Stimulated activated CD4-positive, alpha-beta T cell treated with anti-CD3 and anti-CD28 coated beads, Interleukin-15, amount 100 ng/mL, for 24 hours (primary cell): ENCODE measurements at places on chromosomes 1 and 21.

GRCh38 chr1:235511470-235512240, 7.4 kb upstream of the B3GALNT2 start:
- DNase-seq = no peak

GRCh38 chr1:114114185-114115094, 39.2 kb downstream of the SYT6 start:
- DNase-seq = no peak

GRCh38 chr1:3661631-3662030, 9.3 kb downstream of the TP73 start:
- DNase-seq = no peak

DNA sequence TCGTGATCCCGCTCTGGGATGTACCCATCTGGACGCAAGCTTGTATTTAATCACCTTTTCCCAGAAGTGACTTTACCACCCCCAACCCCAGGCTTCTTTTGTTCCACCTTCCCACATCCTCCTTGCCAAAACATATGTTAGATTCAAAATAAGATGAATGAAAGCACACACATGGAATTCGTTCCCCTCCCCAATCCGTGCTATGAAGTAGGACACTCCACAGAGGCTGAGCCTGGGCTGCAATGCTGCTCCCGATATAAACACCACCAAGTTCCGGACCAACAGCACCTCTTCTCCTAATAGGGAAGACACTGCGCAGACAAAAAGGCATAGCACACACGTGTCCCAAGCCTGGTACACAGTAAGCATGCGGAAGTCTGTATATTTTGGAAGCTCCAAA, 86.1 kb downstream of the CLSTN1 start:
- DNase-seq = no peak

DNA sequence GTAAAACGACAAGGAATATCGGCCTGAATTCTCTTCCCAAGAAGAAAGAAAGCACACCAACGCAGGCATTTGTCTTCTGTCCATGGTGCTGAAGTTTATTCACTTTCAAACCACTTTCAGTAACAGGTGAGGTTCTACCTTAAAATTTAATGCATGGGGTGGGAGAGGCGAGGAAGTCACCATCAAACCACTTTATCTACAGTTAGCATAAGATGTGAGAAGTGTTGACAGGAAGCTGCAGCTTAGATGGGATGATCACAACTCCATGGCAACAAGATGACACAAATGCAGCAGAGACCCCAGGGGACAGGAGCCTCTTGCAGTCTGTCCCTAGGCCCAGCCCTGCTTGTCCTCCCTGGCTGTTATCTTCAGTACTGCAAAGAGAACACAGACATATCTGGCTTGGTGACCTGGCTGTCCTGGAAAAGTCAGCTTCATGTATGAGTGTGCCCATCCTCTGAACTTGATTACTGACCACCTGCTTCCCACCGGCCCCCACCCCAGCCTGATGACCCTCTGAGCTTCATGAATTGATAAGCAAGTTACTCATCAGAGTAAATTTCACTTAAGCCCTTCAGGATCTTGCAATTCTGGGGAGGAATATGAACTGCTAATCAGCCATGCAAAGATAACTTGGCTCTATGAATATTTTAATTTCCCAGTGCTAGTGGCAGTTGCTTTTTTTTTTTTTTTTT, 1.8 kb downstream of the NPPA start:
- DNase-seq = no peak

- DNase-seq = no peak
Measured at GRCh38 chr1:52239708-52240001, 97.8 kb downstream of the ZFYVE9 start.

DNA sequence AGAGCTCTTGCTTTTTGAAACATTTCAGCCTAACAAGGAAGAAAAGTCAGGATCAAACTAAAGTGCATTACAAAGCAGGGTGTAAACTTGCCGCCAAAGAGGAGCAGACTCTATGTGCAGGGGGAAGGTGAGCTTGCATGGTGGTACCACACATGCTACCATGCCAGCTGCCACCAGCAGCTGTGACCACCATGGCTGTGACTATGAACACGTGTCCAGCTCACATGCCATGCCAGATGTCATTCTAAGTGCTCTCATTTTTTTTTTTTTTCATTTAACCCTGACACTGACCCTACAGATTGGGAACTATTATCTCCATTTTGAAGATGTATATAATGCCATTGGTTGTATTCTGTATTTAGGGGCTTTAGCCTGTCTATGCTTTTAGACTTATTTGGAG, 79.0 kb downstream of the PCP4 start:
- no peak for DNase-seq

GRCh38 chr1:14309984-14310383, 288.5 kb upstream of the KAZN start:
- no peak for DNase-seq

DNA sequence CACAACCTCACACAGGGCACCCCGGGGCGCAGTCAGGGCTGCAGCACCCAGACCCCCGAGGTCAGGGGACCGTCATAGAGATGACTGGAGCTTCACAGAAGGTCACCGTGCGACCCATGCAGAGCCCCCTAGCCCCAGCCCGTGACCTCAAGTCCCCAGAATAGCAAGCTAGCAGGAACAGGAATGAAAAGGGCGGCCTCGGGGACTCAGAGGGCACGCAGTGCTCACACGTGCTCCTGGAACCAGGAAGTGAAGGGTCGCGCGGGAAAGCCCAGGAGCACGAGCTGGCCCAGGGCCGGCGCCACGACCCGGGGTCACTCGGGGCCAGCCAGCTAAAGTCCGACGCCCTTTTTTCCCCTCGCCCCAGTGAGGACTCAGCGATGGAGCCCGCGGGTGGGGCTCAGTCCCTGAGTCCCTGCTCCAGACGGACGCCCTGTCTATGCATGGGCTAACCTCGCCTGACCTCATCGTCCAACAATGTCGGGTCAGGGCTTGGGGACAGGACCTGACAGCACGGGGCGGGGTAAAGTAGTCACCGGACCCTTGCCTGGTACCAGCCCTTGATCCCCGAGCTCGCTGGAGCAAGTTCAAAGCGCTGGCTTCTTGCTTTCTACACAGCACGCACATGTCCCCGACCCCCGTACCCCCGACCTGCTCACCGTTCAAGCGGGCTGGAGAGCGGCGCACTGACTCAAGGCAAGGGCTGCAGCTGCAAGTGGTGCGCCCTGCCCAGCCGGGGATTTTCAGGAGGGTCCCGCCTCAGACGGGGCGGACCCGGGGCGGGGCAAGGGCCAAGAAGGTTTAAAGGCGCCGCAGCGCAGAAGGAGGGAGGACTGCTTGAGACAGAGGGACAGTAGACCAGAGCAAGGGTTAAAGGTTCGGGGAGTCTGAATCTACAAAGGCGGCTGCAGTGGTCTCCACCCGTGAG, at the start of gene TAGLN2:
Gene TAGLN2, minus strand, starts transcription at position 717 of the 928 bp plus-strand sequence. CDS start 4,998 bp downstream, outside the sequence.
- peak; percentile 95 for DNase-seq

DNA sequence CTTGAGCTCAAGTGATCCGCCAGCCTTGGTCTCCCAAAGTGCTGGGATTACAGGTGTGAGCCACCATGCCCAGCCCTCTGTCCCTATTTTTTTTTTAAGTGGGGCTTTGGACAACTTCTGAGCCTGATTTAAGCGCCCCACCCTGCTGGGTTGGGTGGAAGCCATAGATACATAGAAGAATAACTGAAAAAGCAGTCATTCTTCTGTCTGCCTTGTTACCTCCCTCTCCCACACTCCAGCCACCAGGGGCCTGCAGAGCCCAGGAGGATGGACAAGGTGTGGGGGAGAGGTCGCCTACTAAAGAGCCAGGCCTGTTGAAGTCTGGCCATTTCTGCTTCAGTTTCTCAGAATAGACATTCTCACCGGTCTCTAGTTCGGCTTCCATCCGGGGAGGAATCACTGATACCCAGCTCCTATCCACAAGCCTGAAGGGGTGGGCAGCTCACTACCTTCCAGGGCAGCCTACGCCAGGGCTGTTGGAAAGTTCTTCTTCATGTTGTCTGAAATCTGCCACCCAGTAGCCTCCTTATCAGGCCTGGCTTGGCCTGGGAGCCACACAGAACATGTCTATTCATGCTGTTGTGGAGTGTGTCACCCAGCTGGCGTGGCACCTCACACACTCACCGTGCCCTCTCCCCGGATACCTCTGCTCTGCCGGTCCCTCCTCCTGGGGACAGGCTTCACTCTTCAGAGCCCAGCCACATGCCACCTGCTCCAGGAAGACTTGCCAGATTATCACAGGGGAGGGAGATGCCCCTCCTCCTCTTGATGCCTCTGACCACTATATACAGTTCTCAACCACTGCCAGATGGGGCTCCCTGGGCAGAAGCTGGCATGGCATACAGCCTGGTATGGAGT, 27.7 kb downstream of the KNCN start:
- DNase-seq = no peak

- no peak for DNase-seq
Measured at GRCh38 chr1:50105433-50105832, 3.3 kb upstream of the ELAVL4 start.

DNA sequence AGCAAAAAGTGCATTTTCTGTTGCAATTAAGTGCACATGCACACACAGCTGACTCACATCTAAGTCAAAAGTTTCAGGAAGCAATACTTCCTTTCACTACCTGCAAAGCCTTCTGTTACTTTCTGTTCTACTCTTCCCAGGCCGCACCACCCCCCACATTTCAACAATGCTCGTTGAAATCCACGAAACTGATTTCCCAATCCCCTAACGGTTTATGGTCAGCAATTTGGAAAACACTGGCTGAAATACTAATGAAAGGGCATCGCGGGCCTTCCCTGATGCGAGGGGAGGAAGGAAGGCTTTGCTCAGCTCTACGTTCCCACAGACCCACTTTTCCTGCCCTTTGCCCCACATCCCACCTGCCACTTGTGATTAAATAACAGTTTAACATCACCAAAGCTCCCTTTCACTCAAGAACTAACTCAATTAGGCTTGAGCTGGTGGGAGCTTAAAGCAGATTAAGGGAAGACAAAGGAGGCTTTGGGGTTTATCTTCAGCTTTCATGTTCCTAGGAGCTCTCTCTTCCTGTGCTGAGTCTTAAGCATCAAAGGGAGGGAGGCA, 243.2 kb upstream of the RAB4A start:
- peak; percentile 50 for DNase-seq

- DNase-seq = no peak
Measured at GRCh38 chr1:60866226-60866900, 216.0 kb upstream of the NFIA start.
